NCI-H1694 (cell line): ENCODE measurements at places on chromosomes 5 and 9.

DNA sequence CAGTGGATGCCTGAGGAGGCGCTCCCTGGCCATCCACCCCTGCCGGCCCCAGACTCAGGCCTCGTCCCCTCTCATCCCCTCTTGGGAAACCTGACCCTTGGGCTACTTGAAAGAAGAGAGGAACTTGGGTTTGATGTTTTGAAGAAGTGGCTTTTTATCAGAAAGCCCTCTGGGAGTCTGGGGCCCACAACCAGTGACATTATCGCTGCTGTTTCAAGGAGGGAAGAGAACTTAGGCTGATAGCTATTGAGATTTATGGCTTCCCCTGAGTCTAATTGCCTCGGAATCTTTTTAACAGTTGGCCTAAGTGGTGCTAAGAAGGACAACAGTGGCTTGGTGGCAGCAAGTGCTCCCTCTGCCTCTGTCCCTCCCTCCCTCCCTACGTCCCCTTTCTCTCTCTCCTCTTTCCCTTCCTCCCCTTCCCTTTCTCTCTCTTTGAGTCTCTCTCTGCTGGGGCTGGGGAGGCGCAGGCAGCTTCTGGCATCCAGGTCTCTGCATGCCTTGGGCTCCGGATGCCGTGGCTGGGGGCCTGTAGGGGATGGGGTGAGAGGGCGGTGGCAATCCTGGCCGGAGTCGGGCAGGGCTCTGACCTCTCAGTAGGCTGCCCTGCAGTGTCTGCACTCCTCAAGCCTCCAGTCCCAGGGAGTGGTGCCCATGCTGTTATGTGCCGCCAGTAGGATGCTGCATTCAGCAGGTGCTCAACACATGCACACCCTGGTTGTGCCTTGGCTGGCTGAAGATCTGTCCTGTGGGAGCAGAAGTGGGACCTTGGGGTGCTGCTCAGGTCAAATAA lies 49.6 kb upstream of the RXRA start:
- DNase-seq, result no peak

GRCh38 chr9:12554636-12555035 lies 138.5 kb upstream of the TYRP1 start:
- DNase-seq, result no peak

DNA sequence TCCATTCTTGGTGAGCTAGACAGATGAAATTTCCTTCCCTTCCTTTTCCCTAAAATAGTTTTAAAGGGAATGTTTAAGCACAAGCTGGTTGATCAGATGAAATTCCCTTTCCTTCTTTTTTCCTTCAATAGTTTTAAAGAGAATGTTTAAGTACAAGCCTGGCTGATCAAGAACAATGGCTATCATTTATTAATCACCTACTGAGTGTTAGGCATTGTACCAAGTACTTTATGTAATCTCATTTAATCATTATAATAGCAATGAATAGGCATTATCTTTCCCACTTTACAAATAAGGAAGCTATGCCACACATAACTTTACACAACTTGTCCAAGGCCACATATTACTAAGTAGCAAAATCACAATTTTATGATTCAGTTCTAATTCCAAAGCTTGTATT lies 152.0 kb upstream of the ACOT12 start:
- no peak for DNase-seq

GRCh38 chr5:171891150-171891549 lies 105.5 kb downstream of the SMIM23 start:
- no peak for DNase-seq

DNA sequence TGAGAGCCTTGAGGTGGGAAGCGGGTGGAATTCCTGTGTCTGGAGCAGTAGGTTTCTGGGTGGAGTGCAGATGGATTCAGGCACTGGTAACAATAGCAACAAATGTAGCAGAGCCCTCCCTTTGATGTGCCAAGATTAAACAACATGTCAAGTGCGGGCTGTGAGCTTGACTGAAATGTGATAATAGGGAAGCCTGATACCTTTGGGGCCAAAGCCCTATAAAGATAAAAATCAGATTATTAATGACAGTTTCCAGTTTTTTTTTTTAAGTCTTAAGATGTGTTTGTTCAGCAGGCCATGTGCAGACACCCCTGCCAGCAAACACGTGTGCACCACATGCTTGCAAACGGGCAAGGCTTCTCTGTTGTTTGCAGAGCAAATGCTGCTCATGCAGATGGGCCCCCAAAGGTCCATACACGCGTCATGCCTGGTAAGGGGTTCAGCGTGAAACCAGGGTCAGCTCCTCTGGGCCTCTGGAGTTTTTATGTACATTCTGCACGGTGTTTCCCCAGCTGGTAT lies 193.2 kb downstream of the GADD45G start:
- no peak for DNase-seq

DNA sequence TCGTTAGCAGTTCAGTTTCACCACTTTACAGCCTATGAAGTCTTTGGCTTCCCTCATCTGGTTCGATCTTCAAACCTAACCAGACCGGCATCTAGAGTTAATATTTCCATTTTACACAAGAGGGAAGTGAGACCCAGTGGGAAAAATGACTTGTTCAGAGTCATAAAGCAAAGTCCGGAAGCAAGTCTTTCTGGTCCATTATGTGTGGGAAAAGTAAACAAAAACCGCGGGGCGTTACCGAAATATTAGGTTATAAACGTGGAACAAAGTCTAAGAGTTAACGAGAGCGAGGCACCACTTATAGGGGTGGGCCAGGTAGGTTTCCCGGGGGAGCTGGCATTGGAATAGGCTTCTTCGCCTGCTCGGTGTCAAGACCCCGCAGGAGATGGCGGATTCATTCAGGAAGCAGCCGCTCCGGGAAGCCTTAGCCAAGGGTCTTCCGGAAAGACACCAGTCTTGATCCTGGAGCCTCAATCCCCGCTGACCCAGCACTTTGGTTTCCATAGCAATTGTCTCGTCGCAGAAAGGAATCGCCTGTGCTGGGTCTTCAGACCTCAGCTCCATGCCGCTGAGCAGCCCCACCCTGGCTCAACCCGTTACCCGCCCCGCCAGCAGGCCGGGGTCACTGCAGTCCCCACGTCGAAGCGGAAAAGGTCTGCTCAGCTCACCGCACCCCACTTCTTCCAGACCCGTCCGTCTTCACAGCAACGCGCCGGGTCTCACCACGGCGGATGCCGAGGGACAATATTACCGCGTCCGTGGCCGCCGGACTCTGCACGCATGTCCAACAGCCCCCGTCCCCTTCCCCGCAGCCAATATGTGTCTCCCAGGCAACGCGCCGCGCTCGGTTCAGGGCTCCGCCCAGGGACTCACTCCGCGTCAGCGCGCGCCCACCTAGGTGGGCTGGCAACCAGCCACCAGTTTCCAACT lies at the start of gene C5orf52:
Gene C5orf52 (plus strand): TSS at position 872 of the 930 bp plus-strand sequence. CDS start 82 bp downstream, outside the sequence.
- DNase-seq, result no peak

DNA sequence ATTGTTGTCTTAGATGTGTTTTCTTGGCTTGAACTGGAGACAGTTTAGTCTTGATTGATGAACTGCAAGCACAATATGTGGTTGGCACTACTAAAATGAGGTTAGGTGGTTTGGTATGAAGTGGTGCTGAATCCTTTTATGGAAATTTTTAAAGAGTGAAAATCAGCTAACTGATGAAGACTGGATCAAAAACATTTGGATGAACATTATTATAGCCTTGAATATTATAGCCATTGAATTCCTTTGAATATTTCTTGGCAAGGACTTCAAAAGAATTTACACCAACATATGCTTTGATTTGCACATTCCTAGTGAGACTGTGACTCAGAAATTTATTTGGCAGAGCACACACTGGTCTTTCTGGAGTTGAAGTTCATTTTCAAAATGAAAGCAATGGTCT lies 318.3 kb downstream of the CHSY3 start:
- no peak for DNase-seq
